Amygdala (tissue), 56 donors: ENCODE measurements at places on chromosomes 1 and 21.
A peak's percentile ranks its signal among the peaks of the same experiment; 100 is the strongest.

DNA sequence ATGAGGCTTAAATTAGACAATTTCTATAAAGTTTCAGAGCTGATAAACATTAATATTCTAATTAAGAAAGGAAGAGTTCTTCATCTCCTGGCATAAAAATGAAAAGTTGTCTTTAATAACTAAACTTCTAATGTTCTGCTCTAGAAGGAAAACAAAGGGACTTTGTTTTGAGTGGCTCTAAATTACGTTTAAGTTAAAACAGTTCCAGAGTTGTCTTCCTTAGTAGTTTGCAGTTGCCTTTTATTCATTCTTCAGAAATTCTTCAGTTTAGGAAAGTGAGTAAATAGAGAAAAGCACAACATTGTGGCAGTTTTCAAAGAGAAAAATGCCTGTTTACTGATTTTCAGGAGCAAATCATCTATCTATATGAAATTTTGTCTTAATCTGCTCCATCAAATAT is 86.9 kb downstream of the TTC3 start:
- no peak for DNase-seq

DNA sequence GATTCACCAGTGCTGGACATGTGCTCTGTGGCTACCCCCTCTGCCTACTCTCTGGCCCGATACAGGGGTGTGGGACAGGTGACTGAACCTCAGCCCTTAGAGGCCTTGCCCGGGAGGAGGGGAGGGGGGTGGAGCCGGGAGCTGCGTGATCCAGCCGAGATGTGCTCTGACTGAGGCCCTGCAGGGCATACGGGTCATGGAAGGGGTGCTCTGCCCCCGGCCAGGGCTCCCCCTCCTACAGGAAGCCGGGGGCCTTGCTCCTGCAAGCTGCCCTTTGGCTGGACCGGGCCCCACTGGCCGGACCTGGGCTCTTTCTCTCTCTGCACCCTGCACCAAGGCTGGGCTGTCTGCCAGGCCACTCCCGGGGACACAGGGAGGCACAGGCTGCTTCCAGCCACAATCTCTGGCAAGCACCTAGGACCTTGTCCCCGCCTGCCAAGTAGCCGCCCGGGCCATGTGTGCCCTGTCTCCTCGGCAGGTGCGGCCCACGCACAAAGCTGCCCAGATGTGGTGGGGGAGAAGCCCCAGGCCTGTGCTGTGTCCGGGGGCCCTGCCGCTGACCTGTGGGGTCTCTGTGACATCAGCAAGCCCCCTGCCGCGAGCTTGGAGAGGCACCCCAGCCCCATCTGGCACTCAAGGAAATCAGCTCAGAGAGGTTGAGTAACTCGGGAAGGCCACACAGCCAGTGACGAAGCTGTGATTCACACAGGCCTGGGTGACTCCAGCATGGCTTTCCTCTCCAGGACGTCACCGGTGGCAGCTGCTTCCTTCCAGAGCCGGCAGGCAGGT is 1.5 kb downstream of the SCNN1D start:
- DNase-seq = no peak

DNA sequence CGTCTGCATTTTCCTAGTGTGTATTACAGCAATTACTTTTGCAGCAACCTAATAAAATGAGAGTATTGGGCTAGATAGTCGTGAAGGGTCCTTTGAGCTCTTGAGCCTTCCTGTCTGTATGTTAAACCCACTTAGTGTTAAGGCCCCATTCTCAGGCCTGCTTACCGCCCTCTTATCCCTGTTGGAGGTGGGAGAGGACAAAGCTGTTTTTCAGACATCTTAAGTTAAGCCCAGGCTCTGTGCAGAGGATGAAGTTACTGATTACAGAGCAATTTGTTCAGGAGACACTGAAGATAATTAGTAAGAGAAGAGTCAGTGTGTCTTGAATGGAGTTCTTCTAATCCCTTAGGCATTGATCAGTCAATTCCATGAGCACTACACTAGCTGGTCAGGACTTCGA is 114.6 kb downstream of the UCK2 start:
- no peak for DNase-seq

DNA sequence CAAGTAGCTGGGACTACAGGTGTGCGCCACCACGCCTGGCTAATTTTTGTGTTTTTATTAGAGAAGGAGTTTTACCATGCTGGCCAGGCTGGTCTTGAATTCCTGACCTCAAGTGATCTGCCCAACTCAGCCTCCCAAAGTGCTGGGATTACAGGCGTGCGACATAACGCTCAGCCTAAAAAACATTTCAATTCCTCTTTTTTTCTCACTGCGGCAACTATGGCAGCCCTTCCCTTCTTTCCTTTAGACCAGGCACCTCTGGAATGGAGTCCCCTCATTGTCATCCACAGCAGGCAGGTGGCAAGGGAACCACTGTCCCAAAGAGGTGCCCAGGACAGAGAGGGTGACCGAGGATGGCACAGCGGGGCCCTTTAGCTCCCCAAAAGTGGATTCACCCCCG is 14.1 kb downstream of the CEP104 start:
- no peak for DNase-seq

DNA sequence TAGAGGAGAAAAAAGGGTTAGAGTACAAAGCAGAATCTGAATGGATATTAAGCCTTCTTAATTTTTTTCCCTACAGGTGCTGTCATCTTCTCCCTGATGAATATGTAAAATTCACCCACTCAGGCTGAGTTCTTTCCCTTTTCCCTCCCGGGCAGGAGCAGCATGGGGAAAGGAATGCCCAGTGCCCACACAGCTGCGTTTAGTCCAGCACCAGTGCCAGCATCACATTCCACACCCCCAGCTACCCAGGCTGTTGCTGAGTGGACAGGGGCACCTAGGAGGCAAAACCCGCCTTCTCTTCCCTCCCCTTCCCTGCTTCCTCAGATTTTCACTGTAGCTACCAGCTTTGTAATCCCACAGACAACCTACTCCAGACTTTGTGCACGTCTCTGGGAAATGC is 3.4 kb upstream of the CADM3 start:
- no peak for DNase-seq

DNA sequence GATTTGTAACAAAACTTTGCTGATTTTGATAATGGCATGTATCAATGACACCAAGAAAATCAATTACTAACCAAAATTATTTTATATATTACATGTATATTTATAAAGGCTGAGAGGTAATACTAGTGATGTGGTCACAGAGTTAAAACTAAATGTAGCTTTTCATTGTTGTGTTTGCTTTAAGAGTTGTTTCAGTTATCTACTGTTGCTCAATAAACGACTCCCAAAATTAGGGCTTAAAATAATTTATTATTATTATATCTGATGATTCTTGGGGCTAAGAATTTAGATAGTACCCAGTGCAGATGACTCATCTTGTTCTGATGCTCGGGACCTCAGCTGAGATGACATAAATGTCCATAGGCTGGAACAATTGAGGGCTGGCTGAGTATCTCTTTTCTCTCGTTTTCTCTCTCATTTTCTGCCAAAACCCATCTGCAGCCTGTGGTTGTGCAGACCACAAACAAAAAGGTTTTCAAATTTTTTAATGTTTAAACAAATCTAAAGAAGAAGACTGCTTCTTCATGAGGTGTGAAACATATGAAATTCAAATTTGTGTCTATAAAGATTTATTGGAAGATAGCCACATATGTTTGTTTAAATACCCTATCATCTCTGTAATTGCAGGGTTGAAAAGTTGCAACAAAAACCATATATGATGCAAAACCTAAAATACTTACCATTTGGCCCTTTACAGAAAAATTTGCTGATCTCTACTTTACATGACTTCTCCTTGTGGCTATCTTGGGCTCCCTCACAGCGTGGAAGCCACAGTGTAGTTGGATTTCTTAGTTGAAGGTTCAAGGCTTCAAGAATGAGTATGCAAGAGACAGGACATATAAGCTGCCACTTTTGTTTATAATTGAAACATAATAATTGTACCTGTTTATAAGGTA is 14.8 kb upstream of the PTPRC start:
- no peak for DNase-seq

GRCh38 chr1:234862944-234863515 is 253.1 kb upstream of the IRF2BP2 start:
- peak; percentile 58 for DNase-seq

DNA sequence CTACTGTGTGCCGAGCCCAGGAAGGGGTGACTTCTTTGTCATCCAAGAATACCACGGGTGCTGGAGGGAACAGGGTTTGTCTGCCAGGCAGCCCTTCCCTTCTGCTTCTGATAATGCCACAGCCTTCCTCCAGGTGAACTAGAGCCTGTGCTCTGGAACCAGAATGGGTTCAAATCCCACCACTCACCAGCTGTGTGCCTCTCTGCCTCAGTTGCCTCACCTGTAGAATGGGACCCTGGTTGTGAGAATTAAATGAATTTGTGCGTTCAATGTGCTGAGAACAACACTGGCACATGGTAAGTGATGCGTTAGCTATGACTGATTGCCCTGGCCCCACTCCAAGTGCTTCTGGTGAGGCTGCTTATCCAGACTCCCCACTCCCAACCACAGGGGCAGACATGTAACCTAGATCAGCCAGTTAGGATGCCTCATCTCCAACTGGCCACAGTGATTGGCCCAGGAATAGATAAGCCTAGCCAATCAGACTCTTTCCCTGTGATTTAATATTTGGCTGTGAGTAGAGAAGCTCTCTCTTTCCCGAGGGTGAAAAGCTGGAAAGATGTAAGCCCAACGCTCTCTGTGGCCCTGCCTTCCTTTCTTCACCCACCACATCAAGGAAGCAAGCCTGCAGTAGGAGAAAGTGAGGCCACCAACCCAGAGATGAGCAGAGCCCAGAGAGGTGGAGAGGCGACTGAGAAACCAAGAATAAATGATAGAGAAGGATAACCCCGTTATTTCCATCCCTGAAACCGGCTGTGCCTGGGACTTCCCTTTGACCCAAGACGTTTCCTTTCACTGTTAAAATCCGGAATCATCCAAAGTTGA is 20.8 kb upstream of the LAPTM5 start:
- DNase-seq = peak; percentile 57

GRCh38 chr1:33007190-33008050 is 29.3 kb downstream of the AK2 start:
- no peak for DNase-seq

DNA sequence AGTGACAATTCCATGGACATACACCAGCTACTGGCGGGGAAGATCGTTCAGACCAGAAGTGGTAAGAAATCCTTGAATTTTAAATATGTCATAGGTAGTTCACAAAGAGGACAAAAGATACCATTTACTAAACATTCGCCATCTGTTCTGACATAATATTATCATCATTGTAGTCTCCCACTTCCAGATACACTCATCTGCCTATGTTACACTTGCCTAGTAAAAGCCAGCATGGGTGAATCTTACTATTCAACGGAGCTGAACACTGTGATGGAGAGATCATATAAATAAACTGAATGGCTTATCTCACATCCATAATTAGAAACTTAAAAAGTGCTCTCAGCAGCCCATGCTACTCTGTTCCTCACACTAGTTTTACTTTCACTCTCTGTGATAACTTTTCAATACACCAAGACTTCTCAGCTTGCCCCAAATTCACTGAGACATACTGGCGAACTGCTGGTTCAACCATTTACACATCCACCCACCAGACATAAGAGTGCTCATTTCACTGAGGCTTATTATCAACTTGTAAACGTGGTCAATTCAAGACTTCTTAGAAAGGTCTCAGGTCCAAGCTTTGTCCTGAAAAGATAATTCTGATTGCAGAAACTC is 463 bp upstream of the PRRC2C start:
- DNase-seq = no peak

- no peak for DNase-seq
Observed at GRCh38 chr1:100065969-100066227, 66.8 kb downstream of the SASS6 start.

DNA sequence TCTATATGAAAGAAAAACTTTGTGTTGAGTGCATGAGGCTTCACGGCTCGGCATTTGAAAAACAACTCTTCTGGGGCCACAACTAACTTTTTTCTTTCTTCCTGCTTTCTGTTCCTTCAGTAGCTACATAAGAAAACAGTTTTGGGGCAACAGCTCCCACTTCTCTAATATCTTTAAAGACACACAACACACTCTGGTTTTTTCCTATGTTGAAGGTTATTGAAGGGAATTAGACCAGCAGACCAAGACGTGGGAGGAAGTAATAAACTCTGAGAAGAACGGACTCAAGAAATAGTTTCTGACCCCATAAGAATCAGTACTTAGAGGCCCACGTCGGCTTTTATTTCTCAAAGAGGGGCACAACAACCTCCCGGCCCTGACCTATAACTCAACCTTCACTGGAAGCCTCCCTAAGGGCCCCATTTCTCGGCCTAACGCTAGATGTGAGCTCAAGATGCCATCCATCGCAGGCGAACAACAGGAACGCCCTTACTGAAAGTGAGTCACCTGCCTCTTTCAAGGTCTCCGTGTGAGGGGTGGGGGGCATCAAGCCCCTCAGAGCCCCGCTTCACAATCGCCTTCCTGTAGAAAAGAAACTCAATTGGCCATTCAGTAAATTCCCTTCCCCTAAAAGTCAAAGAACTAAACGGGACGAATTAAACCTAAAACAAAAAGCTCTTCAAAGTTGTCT is 844 bp downstream of the ZMYM6 start:
- no peak for DNase-seq

DNA sequence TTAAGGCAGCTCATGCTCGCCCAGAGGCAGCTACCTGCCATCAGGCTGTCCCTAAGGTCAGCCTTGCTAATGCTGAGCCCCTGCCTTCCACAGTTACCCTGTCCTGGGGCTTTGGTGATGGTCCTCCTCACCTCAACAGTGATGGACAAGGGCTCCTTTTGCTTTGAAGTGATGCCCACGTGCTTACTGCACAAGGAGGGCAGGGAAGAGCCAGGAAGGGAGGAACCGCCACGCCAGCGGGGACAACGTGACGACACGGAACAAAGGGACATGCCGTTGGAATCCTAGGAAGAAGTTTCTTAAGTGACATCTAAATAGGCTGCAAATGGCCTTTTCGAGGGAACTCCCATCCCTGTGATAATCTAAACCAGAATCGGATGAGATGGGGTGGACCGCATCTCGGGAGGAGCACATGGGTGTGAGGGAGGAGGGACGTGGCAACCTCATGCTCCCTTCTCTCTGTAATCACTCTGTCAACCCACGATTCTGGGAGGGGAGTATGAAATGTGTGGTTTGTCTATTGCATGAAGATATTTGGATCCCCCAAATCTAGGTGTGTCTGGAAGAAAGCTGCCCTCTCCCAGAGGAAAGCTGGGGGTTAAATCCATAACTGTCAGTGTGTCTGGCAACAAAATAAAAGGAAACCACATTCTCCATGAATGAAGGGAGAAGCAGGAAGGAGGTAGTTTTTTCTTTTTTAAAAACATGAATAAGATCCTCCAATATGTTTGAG is 110.9 kb upstream of the IRF2BP2 start:
- DNase-seq = no peak

DNA sequence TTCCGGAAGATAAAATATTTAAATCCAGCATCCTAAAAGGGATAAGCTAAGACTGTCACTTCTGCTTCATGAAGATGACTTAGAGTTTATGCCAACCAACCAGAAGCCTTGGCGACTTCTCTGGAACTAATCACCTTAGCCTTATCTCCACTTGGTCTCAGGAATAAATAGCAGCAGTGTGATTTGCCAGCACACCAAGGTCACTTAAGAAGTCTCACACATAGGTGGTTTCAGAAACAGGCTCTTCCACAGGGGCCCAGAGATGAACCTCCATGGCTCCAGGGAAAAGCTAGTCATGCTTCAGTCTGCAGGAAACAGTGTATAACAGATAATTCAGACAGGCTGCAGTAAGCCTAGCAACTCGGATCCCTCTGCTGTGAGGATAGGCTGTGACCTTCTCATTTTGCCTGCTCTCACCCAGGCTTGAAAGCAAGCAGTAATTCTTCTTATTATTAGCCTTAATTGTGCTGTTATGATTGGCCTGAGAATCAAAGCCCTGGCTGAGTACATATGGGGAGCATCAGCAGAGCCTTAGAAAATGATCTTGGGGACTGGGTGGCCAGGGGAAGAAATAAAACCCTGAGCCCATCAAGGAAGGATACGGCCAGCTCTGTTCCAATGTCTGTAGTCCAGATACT is 84.7 kb downstream of the WLS start:
- DNase-seq = no peak

- no peak for DNase-seq
Observed at GRCh38 chr1:50218344-50219120, 109.8 kb downstream of the ELAVL4 start.
